ENCODE measurements at places on chromosomes 4 and X.

GRCh38 chr4:184810720-184811119 is 15.0 kb downstream of the ACSL1 start:
- no peak for DNase-seq

- DNase-seq = peak; percentile 64
These were observed 199.5 kb upstream of the DIPK2B start for GRCh38 chrX:45400027-45400779.

GRCh38 chr4:1030559-1030958 is 19.1 kb downstream of the FGFRL1 start:
- no peak for DNase-seq

DNA sequence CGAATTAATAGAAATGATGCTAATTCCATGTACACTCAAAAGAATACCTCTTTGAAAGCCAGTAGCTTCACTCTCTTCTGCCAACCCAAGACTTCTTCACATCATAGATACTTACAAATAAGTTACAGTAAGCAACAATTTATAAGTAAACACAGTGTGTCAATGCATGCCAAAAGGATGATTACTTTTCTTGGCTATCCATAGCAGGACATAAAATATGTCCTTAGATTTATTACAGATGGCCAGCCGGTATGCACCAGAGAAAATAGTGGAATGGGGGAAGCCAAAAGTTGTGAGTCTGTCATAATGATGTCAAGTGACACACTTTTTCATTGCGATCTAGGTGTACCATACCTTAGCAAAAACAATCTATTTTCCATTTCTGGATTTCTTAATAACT is 631 bp upstream of the BMX start:
- no peak for DNase-seq
